NCI-H524 (cell line): ENCODE measurements at places on chromosomes 3 and 15.

- DNase-seq, result no peak
Measured at GRCh38 chr3:134624537-134625287, 26.1 kb downstream of the KY start.

DNA sequence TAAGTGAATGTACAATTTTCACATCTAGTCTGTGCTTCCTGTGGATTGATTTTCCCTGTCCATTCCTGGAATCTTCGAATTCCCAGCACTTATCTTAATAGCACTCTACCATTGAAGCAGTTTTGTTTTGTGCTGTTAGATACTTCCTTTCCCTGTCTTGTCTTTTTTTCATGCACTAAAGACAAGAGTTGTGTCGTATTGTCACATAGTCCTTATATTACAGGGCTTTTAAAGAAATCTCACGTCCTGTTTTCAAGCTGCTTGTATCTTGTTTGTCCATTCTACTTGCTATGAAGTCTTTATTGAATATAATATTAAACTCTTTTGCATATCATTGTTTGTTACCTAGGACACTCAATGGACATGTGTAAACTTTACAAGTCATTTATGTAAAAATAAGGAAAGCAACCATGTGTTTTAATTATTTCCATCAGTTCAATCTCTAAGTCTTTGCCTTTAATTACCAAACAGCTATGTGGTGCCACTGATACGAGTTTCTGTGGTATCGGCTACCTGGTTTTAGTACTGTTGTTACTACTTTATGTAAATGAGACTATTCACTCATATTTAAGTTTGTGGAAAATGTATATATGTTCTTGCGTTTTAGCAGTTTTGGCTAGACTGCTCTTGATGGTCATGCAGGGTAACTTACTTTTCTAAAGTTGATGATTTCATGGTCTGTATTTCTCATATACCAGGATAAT lies 10.3 kb downstream of the PIK3CA start:
- DNase-seq, result no peak

- no peak for DNase-seq
Measured at GRCh38 chr15:44489464-44489863, 47.5 kb upstream of the EIF3J start.

- DNase-seq, result no peak
Measured at GRCh38 chr15:62886431-62887071, 156.0 kb upstream of the TPM1 start.

- DNase-seq, result no peak
Measured at GRCh38 chr3:124686028-124686670, 44.1 kb upstream of the UMPS start.

DNA sequence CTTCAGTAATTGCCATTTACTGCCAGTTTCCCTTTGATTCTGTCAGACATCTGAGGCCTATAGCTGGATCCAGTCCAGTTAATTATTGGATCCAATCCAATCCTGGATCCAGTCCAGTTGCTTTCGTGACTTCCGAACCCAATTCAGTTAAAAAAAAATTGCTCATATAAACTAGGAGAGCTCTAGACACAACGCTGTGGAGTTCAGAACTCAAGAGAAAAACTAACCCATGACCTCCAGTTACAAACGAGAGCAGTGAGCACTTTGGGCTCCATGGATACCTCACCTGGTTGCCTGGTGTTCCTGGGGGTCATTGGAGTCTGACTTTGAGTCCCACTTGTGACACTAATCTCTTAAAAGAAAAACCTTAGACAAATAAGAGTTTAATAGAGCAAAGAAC lies 269.8 kb downstream of the THSD4 start:
- no peak for DNase-seq

- no peak for DNase-seq
Measured at GRCh38 chr3:122088531-122088930, 33.4 kb downstream of the CD86 start.

DNA sequence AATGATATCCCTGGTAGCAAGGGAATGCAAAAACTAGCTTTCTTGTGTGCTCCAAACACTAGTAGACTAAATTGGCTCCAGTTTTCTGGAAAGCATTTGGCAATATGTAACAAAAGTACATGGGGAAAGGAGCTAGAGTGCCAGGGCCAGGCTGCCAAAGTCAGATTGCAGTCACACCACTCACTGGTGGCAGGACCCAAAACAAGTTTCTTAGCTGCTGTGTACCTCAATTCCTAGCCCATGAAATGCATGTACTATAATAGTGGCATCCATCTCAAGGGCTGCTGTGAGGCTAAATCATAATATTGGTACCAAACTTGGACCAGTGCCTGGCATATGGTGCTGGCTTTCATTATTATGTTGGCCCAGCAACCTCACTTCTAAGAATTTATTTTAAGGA lies 49.3 kb downstream of the CLDN18 start:
- DNase-seq, result no peak
